ENCODE measurements at places on chromosomes 7 and 10.

GRCh38 chr10:84665883-84666463 lies 337.6 kb downstream of the CCSER2 start:
- no peak for DNase-seq

GRCh38 chr10:130714742-130715467 lies 578.7 kb downstream of the GLRX3 start:
- DNase-seq, result no peak

DNA sequence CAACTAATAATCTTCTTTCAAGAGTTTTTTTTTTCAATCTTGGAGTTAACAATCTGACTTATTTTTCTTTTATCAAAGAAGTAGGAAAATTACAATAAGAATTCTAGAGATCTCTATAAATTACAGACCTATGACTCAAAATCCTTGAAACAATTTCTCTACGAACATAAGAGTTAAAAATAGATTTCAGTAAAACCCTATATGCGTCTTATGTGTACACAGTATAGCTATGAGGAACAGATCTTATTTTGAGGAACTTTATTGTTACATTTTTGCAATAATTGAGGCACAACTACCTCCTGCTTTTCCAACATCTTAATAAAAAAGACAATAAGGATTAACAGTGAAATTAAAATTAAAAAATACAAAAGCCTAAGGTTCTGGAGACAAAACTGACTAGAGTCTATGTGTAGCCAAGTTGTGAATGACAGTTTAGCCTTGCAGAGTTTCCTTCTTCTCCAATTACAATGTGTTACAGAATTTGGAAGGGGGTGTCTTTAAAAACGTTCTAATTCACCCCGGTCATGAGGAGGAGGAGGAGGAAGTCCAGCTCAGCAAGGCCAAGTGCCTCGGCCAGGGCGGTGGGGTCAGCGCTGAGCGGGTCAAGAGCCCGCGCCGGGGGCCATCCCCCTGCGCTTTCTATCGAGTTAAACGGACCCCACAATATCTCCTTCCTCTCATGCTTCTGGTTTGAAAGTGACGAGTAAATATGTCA lies 40.5 kb downstream of the AMZ1 start:
- no peak for DNase-seq

DNA sequence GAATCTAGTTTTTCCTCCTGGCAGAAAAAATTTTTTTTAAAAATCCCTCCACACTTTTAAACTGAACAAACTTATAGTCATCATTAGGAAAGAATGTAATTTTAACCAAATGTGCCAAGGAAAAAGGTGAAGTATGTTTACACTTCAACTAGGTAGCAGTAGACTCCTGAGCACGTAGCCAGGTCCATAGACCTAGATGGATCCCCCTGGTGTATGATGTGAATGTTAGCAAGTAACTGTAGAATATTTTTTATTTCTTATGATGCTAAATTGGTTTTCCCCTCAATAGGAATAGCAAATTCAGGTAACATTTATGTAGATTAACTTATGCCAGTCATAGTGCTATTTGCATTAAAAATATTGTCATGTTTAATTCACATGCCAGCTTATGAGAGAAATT lies 19.6 kb downstream of the CABCOCO1 start:
- DNase-seq, result no peak

DNA sequence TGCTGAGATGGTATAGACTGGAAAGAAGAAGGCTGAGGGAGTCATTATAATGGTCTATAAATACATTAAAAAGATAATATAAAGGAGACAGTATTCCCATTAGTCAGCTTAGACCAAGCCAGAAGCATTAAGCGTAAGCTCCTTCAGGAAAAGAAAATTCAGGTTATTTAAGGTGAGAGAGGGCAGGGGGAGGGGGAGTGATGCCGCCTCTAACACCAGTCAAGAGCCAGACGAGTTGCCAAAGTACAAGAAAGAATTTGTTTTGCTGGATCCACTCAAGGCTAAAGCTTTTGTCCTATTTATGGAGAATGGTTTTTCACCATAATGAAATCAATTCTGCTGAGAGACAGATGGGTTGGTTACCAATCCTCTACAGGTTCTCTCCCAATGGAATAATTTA lies 99.3 kb downstream of the CFAP58 start:
- DNase-seq, result no peak

DNA sequence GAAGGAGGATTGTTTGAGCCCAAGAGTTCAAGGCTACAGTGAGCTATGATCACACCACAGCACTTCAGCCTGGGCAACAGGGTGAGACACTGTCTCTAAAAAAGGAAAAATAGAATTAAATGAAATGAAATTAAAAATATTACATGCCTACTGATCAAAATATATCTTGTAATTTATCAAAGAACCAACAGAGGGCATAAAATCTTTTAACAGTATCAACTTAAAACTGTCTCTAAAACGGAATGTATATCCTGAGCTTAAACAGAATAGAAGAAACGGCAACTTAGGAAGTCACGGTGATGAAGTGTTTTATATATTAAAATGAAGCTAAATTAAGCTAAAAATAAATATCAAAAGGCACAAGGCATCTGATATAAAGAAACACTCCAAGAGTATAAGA lies 78.8 kb downstream of the MTPAP start:
- DNase-seq, result no peak

GRCh38 chr7:23001610-23002009 lies 12.3 kb downstream of the HYCC1 start:
- no peak for DNase-seq

- no peak for DNase-seq
Measured at GRCh38 chr7:1259621-1260243, 27.1 kb downstream of the UNCX start.

DNA sequence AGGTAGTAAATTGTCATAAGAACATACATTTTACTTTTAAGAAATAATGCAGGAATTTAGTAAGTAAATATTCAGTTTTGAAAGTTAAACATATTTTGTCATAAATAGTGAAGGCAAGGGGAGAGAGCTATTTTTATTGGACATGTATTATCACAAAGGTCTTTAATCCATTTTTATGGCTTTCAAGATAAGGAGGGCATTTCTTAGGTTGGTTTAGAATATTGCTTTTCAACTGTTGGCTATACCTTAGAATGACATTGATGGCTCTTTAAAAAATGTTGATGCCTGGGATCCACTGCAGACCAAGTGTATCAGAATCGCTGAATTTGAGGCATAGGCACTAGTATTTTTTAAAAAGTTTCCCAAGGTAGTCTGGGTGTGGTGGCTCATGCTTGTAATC lies 34.0 kb downstream of the ADAM22 start:
- no peak for DNase-seq

DNA sequence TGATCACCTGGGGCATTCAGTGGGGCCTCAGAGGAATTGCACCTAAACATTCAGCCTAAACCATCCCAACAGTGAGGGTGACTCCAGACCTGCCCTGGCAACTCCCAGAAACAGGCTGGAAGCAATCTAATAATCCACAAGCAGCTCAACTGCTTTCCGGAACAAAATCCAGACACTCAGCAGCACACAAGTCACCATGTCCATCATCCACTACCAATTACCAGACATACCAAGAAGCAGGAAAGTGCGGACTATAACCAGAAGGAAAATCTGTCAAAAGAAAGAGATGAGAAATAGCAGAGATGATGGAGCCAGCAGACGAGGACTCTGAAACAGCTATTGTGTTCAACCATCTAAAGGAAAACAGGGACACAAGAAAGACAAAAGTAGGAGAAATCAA lies 342.6 kb upstream of the ZMIZ1 start:
- DNase-seq, result no peak

DNA sequence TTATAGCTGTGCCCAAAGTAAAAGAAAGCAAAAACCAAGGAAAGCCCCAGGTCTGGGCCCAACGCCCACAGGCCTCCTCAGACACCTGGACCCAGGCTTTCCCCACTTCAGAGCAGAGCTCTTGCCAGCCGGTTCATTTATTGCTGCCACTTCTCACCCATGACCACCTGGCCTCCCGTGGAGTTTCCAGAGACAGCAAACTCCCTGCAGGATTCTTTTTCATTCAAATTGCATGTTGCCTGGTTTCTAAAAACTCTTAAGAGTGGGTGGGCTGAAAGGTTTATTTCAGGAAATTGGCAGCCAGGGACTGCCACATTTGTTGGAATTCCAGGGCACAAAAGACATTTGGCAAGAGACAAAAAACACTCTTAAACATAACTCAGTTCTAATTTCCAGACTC lies 4.7 kb downstream of the VOPP1 start:
- DNase-seq, result no peak

DNA sequence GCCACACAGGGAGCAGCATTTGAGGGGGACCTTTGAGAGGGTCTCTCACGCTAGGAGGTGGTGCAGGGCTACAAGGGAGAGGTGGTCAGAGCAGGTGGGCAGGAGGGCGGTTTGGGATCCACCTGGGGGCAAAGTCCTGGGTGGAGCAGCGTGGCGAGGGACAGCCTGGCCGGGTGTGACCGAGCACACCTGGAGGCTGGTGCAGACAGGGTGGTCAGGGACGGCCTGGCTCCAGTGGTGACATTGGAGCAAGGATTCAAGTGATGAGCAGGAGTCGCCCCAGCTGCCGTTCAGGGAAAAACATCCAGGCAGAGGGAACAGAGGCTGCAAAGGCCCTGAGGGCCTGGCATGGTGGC lies 36.0 kb downstream of the CLIP2 start:
- DNase-seq, result no peak

DNA sequence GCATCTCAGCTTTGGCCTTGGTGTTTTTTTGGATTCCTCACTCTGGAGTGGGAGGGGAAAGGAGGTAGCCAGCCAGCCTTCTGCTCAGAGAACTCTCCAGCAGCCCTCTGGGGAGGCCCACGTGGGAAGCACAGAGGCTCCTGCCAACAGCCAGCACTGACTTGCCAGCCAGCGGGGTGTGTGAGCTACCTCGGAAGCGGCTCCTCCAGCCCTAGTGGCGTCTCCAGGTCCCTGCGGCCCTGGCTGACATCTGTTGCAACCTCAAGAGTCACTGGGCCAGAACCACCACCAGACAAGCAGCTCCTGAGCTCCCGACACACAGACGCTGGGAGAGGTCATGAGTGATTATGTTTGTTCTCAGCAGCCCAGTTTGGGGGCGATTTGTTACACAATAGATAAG lies 180.2 kb upstream of the FZD8 start:
- no peak for DNase-seq

- DNase-seq, result no peak
Measured at GRCh38 chr10:27959093-27959715, 39.7 kb downstream of the ODAD2 start.

DNA sequence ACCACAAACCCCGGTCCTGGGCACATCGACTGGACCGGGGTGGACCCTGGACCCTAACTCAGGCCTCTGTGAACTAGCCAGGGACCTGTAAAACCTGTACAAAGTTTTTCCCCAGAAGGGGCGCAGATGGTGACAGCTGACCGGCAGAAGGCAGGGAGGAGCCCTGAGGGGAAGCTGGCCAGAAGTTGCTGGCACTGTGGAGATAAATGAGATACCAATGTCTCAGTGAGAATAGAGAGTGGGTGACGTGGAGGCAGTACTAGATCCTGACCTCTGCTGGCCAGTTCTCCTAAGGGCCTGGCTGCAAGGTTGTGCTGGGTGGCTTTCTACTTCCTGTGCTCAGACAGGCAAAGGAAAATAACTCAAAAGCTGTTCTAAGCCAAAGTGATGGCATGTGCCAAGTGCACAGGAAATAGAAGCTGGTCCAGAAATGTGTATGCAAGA lies 10.6 kb upstream of the TSPAN14 start:
- no peak for DNase-seq

DNA sequence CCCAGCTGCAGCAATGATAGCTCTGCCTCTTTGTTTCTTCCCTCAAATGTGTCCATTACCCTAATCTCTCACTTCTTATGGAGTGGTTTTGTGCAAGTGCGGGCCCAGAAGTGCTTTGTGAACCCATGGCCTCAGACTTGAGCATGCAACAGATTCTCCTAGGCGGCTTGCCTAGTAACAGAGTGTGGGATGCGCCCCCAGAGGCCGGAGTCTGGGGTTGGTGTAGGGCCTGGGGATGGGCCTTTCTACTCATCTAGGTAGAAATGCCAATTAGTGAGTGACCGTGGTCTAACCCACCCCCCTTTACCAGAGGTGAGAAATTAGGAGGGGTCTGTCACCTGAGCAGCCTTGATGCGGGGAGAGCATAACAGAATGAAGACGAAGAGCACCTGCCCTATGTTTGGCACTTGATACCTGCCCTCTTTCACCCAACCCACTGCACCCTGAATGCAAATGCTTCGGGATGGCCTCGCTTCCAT lies 7.0 kb upstream of the IGFBP1 start:
- DNase-seq, result no peak

- DNase-seq, result no peak
Measured at GRCh38 chr10:60910543-60910942, 33.4 kb downstream of the RHOBTB1 start.

GRCh38 chr10:5944389-5945189 lies 32.8 kb downstream of the IL15RA start:
- no peak for DNase-seq

- no peak for DNase-seq
Measured at GRCh38 chr7:120919466-120919865, 31.1 kb upstream of the ING3 start.

GRCh38 chr7:130273933-130274255 lies 7.2 kb downstream of the CPA2 start:
- DNase-seq, result no peak

- no peak for DNase-seq
Measured at GRCh38 chr7:142796501-142797390, 26.0 kb downstream of the PRSS2 start.

GRCh38 chr7:156903232-156903909 lies 10.4 kb upstream of the LMBR1 start:
- DNase-seq, result no peak

GRCh38 chr10:5413012-5413938 lies 918 bp downstream of the NET1 start:
- DNase-seq, result no peak

DNA sequence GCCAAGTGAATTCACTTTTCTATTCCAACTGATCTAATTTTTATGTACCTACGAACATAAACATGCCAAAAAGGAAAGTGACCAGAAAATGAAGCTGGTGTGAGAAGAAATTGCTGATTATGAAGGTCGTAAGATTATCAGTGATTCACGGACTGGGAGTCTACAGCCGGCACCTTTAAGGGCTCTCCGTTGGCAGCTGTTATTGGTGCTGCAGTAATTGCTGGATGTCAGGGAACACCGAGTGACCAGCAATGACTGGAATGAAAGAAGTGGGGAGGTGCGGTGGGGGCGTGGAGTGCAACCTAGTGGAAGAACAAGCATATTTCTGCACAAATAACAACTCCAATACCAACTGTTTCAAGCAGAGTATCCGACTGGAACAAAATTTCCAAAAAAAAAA lies 109.8 kb upstream of the TARP start:
- DNase-seq, result no peak
